M059J (cell line): ENCODE measurements at places on chromosomes 6 and 20. TPM values are rescaled to one million over a fixed set of nuclear protein-coding genes. Genes with fewer than 3 reads are reported as not detected.

AGER gene
- total RNA-seq: 0.07 and 0.15 TPM in 2 replicates

SEC63 gene
- 11.8 and 22.9 TPM in 2 replicates for total RNA-seq

NMBR gene
- total RNA-seq: 0.30 TPM in 1 of 2 replicates, not detected in the other

SLC32A1 gene
- total RNA-seq: not detected in 2 replicates

EFCAB8 gene
- not detected in 2 replicates for total RNA-seq

PHF3 gene
- 29.7 and 41.9 TPM in 2 replicates for total RNA-seq

IMPG1 gene
- total RNA-seq: not detected in 2 replicates

GTF3C6 gene
- total RNA-seq: 98.0 and 123 TPM in 2 replicates

ANGPT4 gene
- total RNA-seq: not detected in 2 replicates

HUS1B gene
- total RNA-seq: 0.15 and 0.54 TPM in 2 replicates

PNPLA1 gene
- 0.05 and 0.27 TPM in 2 replicates for total RNA-seq

CPXM1 gene
- total RNA-seq: 0.15 and 0.42 TPM in 2 replicates

DZANK1 gene
- 1.7 and 1.8 TPM in 2 replicates for total RNA-seq

MATN4 gene
- not detected in 2 replicates for total RNA-seq

EYS gene
- total RNA-seq: 0.17 and 0.99 TPM in 2 replicates

GGTLC1 gene
- total RNA-seq: not detected in 2 replicates
